ENCODE measurements at places on chromosomes 13 and 19.

- DNase-seq = no peak
These were observed 2596.2 kb downstream of the PCDH9 start for GRCh38 chr13:64633948-64634347.

DNA sequence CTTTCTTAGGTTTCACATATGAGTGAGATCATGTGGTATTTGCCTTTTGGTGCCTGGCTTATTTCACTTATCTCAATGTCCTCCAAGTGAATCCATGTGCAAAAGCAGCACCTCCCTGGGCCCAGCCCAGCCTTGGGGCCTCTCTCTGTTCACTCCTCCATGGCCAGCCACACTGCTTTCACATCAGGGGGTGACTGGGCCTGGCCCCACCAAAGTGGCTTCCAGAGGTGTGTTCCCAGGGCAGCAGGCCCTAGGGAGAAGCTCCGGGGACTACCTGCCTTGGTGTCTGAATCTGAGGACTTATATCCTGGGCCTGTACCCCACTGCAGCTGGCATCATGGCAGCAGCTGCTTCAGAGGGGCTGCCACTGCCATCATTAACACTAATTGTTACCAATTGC lies 829.9 kb upstream of the SLITRK5 start:
- DNase-seq = no peak

GRCh38 chr19:43518051-43518450 lies 8.9 kb downstream of the ETHE1 start:
- no peak for DNase-seq

GRCh38 chr13:99085139-99085807 lies 107.4 kb upstream of the DOCK9 start:
- DNase-seq = peak; percentile 9

DNA sequence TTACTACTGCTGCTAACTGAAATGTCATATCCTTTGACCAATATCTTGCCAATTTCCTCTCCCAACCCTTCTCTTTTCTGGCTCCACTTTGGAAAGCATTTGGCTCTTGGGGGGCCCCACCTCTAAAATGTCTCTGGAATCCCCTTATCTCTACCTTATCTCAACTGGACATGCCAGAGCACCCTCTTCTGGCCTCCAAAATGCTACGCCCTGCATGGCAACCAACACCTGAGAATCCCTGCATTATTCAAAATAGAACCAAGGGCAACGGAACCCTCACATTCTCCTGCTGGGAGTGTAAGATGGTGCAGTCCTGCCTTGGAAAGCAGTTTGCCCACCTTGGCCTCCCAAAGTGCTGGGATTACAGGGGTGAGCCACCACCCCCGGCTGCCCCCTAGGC lies 35.3 kb downstream of the CERS4 start:
- no peak for DNase-seq

DNA sequence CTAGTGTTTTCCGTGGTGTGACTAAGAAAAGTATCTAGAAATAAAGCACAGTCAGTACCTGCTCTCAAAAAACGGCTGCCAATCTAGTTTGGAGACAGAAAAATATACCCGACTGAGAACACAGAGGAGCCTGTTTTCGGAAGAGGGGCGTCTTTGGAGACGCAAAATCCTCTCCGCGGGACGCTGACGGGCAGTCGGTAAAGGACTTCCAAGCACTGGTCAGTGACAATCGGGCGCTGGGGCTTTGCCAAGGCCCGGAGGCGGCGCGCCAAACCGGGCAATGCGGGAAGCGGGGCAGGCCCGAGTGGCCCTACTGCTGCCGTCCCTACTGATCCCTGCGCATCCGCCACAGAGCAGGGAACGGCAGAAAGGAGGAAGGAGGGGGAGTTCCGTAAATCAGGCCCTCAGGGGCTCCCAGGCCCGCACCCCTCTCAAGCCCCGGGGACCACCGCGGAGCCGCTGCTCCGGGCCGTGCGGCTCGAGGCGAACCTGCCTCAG lies 588 bp upstream of the DPY19L3 start:
- no peak for DNase-seq

DNA sequence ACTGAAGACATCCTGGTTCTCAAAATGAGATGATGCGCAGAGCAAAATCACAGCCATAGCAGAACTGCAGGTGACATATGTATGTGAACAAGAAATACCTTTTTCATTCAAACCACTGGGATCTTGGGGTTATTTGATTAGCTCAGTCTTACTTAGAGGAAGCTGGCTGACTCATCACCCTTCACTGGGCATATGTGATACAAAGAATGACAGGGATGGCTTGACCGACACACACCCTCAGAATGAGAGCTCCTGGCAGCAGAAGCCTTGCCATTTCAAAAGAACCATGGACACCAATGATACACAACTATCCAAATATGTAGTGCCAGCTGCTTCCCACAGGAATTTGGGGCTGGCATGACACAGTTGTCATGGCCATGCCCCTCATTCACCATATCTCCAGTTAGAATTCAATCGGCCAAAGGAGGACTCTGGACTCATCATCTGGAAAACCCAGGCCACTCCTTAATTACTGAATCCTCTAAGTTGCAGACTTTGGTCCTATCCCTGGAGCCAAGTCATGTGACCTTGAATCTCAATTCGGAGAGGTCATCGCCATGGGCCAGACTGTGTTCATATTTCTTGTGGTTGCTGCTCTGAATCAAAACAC lies 115.8 kb downstream of the KATNAL1 start:
- no peak for DNase-seq

Data from effector memory CD8-positive, alpha-beta T cell (primary cell).